ENCODE measurements at places on chromosomes 6 and 20.

DNA sequence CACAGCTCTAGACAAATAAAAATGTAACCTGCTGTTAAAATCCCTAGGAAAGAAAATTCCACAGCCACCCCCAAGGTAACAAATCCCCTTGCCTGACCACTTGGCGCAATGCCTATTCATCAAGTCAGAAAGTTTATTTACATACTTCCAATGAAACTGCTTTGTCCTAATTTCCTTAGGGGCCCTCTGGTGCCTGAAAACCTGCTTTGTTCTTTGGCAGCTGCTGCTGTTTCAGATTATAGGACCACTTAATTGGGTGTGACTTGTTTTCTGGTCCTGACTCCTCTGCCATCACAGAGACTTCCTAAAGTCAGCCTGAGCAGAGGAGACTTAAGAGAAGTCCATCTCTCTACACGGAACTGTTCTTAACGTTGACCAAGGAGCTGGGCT, 323.6 kb downstream of the UBE3D start:
- no peak for DNase-seq
- H3K4me1 ChIP-seq: no peaks in the 10 kb centered on the region
- H3K27me3 ChIP-seq: no peaks in the 10 kb centered on the region
- H3K36me3 ChIP-seq: no peaks in the 10 kb centered on the region
- H3K4me3 ChIP-seq: no peak overlapping the region

DNA sequence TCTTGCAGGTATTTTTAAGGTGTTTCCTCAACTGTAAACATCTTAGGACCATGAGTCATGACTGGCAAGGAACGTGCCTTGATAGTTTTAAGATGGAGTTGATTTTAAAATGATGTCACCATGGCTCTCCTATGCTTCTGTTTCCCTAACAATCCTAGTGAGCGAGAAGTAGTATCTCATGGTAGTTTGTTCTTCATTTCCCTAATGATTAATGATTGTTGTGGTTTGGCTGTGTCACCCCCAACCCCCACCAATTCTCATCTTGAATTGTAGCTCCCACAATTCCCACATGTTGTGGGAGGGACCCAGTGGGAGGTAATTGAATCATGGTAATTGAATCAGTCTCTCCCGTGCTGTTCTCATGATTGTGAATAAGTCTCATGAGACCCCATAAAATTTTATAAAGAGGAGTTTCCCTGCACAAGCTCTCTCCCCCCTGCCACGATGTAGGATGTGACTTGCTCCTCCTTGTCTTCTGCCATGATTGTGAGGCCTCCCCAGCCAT, 16.8 kb upstream of the BNIP5 start:
- H3K27me3 ChIP-seq: peaks cover 66% of the 10 kb centered on the region
- peaks cover 32% of the 10 kb centered on the region for H3K4me1 ChIP-seq
- no peaks in the 10 kb centered on the region for H3K36me3 ChIP-seq
- no peak overlapping the region for H3K4me3 ChIP-seq

DNA sequence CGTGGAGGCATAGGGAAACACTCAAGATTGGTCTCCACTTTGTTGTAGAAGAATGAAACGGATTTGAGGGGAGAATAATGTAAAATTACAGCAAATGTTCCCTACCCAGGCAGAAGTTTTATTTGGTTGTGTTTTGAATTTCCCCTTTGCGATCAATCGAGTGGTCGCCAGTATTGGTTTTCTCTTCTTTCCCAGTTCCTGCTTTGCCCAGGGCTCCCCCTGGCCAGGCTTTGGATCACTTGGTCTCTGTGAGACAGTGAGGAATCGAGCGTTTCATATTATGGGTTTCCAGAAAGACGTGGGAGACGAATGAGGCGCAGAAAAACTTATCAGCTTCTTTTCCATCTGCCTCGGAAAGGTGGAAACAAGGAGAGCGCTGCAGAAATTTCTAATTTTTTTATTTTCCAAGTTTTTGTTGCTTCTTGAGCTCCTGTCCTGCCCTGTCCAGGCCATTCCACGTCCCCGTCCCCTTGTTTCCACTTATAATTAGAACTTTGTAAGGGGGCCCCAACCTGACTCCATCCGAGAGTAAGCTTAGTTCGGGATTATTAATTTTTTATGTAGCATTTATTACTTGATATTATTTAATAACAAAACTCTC, 7.5 kb upstream of the TBX18 start:
- peaks cover 17% of the 10 kb centered on the region for H3K4me1 ChIP-seq
- H3K27ac ChIP-seq: no peak overlapping the region
- H3K36me3 ChIP-seq: no peaks in the 10 kb centered on the region
- peaks cover 100% of the 10 kb centered on the region for H3K27me3 ChIP-seq
- no peak overlapping the region for H3K4me3 ChIP-seq

- H3K27me3 ChIP-seq: peaks cover 12% of the 10 kb centered on the region
- no peaks in the 10 kb centered on the region for H3K4me1 ChIP-seq
- no peak for DNase-seq
Observed at GRCh38 chr20:46831633-46832011, 63.0 kb upstream of the EYA2 start.

GRCh38 chr6:135002229-135002844, 52.3 kb downstream of the HBS1L start:
- DNase-seq: no peak
- no peaks in the 10 kb centered on the region for H3K27me3 ChIP-seq
- H3K4me1 ChIP-seq: no peaks in the 10 kb centered on the region
- no peak overlapping the region for H3K27ac ChIP-seq
- no peak overlapping the region for H3K4me3 ChIP-seq

DNA sequence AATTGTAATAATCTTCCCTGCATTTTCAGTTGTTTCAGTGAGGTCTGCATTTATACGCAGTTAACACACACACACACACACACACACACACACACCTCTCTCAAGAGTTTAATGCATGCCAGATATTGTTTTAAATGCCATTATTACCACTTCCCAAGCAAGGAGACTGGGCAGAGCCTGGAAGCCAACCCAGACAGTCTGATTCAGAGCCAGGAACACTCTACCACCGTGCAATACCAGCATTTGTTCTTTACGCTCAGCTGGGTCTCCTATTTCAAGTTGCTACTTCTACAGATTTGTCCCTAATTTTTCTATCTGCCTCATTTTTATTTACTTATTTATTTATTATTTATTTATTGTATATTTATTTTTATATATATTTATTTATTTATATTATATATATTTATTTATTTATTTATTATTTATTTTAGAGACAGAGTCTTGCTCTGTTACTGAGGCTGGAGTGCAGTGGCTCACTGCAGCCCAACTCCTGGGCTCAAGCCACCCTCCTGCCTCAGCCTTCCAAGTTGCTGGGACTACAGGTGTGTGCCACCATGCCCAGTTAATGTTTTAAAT, 68.4 kb downstream of the PCSK2 start:
- no peak overlapping the region for H3K4me3 ChIP-seq
- DNase-seq: no peak
- no peaks in the 10 kb centered on the region for H3K4me1 ChIP-seq
- no peaks in the 10 kb centered on the region for H3K27me3 ChIP-seq

DNA sequence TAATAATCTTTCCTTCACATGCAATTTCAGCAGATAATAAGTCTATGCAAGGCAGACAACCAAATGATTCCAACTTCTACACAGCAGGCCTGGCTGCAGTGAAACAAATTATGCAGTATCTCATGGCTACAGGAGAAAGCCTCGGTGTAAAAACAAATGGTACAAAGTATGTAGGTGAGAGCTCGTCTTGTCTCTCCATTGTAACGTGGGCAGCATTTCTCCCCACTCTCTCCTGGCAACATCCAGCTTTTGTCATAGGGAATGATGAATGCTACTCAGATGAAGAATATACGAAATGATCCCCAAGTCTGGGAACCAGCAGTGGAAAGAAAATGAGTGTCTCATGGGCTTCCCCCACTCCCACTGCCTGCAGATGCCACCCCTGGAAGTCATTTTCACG, 32.4 kb downstream of the FYN start:
- H3K4me3 ChIP-seq: no peak overlapping the region
- H3K27me3 ChIP-seq: no peaks in the 10 kb centered on the region
- H3K4me1 ChIP-seq: peaks cover 72% of the 10 kb centered on the region
- peaks cover 6% of the 10 kb centered on the region for H3K36me3 ChIP-seq
- DNase-seq: no peak

DNA sequence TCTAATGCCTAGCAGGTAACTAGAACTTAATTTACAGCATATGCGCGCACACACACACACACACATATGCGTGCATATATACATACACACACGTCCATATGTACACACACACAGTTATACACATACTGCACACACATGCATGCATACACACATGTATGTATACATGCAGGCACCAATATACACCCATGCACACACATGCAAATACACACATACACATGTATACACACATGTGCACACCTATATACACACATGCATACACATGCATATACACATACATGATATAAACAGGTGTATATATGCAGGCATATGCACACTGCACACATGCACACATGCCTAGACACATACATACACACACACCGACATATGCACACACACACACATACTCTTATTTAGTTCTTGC, 1.9 kb downstream of the CCR6 start:
- H3K4me3 ChIP-seq: no peak overlapping the region
- no peak for DNase-seq
- H3K27ac ChIP-seq: no peak overlapping the region
- H3K4me1 ChIP-seq: no peaks in the 10 kb centered on the region
- no peaks in the 10 kb centered on the region for H3K36me3 ChIP-seq

GRCh38 chr6:89278956-89279355, 36.1 kb downstream of the GABRR2 start:
- peaks cover 2% of the 10 kb centered on the region for H3K4me1 ChIP-seq
- H3K27ac ChIP-seq: no peak overlapping the region
- DNase-seq: no peak
- H3K36me3 ChIP-seq: no peaks in the 10 kb centered on the region

Data from heart right ventricle (tissue), 16 donors.